ENCODE measurements at places on chromosomes 13 and 19.
A peak's percentile ranks its signal among the peaks of the same experiment; 100 is the strongest.

DNA sequence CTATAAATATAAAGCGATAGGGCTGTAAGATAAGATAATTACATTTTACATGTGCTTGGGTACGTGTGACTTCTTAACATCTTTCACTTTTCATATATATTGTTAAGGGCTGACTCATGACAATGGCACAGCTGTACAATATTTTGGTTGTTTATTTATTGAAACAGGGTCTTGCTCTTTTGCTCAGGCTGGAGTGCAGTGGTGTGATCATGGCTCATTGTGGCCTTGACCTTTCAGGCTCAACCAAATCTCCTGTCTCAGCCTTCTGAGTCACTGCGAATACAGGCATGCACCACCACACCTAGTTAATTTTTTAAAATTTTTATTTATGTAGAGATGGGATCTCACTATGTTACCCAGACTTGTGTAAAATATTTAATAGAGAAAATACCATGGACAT, 2532.4 kb upstream of the PCDH20 start:
- no peak for DNase-seq

- no peak for DNase-seq
Observed at GRCh38 chr19:2207008-2207407, 29.1 kb downstream of the PLEKHJ1 start.

GRCh38 chr19:44757735-44758505, 9.4 kb downstream of the BCL3 start:
- DNase-seq = no peak

GRCh38 chr19:11499890-11500420, 5.7 kb downstream of the ZNF653 start:
- DNase-seq = no peak

DNA sequence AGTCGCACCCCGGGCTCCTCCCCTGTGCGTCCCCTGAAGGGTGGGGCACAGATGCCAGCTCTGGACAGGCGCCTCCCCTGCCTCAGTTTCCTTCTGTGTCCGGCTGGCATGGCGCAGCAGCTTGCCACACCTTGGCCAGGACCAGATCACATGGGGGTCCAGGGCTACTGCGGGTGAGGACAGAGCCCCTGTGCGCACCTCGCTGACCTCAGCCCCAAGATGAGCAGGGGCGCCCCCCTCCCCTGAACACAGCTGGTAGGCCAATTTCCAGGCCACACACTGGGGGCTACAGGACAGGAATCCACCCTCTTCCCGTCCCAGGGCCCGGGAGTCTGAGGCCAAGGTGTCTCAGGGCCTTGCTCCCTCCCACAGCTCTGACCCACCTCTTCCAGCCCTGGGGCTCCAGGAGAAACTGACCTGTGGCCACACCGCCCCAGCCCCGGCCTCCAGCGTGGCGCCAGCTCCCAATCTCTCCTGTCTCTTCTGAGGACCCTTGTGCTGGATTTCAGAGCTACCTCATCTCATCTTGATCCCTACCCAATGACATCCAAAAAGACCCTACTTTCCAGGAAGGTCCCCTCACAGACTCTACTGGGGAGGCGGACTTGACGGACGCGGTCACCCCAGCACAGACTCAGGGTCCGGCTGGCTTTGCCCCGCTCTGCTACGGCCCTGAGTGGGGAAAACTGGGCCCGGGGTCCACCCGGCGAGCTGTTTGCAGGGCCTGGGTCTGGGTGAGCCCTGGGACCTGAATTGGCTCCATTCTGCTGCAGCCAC, 28.2 kb downstream of the SBNO2 start:
- no peak for DNase-seq

DNA sequence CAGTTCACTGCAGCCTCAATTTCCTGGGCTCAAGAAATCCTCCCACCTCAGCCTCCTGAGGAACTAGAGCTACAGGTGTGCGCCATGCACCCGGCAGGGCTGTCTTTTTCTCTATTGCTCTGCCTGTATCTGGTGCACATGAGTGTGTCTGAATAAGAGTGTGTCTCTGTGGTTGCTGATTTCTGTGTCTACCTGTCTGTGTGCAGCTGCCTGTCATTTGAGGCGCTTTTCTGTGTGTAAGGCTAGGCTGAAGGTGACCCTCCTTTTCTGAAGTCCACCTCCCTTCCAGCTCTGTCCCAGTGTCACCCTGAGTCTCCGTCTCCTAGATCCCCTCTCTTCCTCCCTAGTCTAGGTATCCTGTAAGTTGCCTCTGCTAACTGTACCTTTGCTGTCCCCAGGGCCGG, 1.5 kb upstream of the PRR12 start:
- DNase-seq = no peak

- DNase-seq = peak; percentile 84
Observed at GRCh38 chr13:46614582-46614981, 61.6 kb downstream of the LRCH1 start.

GRCh38 chr19:3257071-3257470, 32.6 kb downstream of the CELF5 start:
- DNase-seq = no peak

- DNase-seq = no peak
Observed at GRCh38 chr19:1171755-1172352, 2.2 kb downstream of the SBNO2 start.

GRCh38 chr13:47241446-47241845, 344.6 kb upstream of the HTR2A start:
- no peak for DNase-seq

GRCh38 chr13:84684048-84684662, 801.9 kb upstream of the SLITRK1 start:
- DNase-seq = no peak

DNA sequence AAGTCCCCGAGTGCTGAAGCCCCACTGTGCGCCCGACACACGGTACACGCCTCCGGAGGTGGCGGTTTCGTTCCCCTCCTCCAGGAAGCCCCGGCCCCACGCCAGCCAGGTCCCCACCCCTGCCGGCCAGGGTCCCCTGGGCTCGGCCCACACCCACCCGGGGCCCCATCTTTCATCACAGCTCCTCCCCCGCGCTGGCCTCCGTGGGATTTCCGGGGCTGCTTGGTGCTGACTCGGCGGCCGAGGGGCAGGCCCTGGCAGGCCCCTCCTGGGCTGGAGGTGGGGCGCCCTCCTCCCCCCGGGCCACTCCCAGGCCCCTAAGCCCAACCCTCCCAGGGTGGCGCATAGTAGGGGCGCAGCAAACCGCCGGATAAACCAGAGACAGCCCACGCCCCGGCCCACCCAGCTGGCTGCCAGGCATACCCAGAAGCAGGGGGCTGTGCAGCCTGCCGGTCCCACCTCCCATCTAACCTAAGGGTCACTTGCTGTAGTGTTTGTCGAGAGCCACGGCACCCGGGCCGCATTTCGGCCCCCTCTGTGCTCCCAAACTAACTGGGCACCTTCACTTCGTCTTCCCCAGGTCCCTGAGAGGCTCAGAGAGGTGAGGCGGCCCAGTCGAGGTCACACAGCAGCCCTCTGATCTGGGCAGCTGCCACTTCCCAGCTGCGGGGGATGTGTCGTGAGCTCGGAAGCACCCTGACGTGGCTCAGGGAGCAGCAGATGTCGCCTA, 6.6 kb downstream of the ZBTB7A start:
- no peak for DNase-seq

DNA sequence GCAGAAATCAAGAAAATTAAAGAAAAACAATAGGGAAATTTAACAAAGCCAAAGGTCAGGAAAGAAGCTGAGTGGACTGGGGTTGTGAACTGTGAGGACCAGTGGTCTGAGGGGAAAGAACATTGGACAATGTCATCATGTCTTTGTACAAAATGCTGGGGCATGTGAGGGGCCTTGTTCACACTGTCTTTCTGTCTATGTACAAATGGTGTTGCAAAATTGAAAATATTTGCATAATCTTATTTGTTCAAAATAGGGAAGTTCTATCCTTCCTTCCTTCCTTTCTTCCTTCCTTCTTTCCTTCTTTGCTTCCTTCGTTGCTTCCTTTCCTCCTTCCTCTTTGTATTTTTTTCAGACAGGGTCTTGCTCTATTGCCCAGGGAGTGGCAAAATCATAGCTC, 79.2 kb upstream of the SCEL start:
- DNase-seq = no peak

DNA sequence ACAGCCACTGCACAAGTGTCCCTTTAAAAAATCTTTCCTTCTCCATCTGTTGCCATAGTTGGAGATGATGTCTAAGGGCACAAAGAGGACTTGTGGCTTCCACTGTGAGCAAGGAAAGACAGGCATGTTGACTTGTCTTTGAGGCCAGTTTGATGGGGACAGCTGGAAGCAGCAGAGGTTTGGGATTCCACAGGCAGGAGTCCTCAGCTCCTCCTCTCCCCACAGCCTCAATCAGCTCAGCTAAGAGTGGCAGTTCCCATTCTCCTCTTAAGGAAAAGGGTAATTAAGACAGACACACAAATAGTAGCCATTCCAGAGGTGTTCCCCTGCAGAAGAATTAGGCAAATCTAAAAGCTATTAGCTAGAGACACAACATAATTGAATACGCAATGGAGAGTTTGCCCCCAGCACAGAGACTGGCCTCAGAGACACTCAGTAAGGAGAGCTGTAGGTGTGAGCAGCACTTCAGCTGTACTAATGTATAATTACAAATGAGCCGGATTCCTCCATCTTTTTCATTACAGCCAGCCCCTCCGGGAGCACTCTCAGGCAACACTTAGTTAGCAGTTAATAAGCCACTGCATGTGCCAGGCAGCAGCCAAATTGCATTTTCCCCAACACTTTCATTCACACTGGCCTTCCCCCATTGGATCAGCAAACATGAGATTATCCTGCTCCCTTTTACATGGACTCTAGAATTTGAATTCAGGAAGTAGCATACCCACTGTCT, 434.0 kb downstream of the FOXO1 start:
- DNase-seq = no peak

Measured in skeletal muscle cell (primary cell).